Stimulated activated CD8-positive, alpha-beta memory T cell treated with anti-CD3 and anti-CD28 coated beads, Interleukin-15, amount 100 ng/mL, for 24 hours (primary cell): ENCODE measurements at places on chromosomes 1 and 21.

- peak; percentile 29 for DNase-seq
Measured at GRCh38 chr1:200802865-200803512, 64.3 kb downstream of the CAMSAP2 start.

- no peak for DNase-seq
Measured at GRCh38 chr1:58813361-58813760, 29.5 kb upstream of the JUN start.

DNA sequence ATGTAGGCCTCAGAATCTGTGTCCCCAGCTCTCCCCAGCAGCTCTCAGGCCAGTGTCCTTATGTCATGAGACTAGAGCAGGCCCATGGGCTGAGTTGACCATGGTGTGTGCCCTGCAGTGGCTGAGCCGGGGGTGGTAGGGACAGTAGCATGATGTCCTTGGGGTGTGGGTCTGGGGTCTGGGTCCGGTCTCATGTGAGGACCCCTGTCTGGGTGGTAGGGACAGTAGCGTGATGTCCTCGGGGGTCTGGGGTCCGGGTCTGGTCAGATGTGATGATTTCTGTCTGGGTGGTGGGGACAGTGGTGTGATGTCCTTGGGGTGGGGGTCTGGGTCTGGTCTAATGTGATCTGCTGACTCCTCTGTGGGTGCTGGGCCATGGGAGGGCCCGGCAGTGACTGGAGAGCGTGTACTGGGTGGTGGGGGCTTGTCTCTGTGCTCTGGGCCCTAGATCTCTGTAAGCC, 64.5 kb downstream of the OBSCN start:
- DNase-seq, result no peak

DNA sequence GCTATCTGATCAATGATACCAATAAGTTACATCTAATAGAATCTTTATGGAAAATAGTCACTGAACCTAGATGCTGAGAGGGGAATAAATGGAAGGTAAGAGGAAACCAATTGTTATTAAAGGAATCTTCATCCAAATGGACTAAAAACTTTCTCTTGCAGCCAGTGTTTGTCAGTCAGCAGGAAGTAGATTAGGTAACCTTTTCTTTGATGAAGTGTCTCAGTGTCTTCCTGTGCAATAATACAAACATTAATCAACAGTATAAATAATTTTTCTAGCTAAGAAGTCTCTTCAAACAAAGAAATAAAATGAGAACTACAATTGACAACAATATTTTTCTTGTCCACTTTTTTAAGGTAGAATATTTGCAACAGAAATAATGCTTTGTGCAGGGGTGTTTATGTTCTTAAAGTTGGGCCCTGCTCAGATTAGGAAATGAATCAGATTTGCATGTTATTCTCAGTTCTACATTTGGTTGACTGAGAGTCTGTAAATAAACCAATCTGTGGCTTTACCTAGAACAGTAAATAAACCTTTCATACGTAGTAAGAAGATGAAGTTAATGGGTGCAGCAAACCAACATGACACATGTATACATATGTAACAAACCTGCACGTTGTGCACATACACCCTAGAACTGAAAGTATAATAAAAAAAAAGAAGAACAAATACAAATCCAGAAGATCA, 391.4 kb downstream of the MRPL39 start:
- DNase-seq, result no peak

DNA sequence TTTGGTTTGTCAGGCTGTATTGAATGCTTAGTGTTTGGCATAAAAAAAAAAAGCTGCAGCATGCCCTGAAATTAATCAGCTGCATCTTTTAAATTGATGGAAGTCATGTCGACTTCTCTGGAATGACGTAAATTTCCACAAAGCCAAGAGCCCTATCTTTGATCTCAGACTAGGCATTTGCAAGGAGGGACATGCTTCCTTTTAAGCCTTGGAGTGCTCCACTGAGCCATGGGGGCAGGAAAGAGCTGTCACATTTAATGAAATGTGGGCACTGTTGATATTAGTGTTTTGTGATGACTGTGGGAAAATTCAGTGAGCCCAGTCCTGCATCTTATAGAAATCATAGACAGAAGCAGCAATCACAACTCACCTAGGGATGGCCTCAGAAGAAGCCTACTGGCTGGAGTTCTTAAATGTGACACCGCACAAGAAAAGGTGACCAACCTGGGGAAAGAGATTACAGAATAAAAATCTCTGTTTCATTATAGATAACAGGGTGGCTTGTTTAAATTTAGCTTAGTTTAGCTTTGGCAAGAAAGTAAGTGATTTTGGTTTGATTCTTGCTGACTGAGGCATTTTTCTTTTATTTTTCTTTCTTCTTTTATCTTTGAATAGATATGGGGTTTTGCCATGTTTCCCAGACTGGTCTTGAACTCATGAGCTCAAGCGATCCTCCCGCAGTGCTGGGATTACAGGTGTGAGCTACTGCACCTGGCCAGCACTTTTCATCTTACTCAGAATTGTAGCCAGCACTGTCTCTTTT, 188.2 kb downstream of the HHAT start:
- no peak for DNase-seq

DNA sequence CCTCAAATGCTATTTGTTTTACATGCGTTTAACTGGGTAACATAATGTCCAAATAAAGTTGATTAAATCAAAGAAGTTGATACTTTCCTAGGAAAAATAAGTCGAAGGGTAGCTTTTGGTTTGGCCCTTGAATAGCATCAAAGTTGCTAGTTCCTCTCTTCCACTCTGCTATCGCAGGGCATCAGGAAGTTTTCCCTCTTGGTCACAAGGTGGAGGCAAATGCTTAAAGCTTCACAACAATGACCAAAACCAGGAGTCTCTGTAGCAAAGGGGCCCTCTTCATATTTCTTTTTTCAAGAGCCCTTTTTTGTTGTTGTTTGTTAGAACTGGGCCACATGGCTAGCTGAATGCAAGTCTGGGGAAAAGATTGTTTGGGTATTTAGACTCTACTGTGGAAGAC, 668.4 kb downstream of the KCNT2 start:
- DNase-seq, result no peak

DNA sequence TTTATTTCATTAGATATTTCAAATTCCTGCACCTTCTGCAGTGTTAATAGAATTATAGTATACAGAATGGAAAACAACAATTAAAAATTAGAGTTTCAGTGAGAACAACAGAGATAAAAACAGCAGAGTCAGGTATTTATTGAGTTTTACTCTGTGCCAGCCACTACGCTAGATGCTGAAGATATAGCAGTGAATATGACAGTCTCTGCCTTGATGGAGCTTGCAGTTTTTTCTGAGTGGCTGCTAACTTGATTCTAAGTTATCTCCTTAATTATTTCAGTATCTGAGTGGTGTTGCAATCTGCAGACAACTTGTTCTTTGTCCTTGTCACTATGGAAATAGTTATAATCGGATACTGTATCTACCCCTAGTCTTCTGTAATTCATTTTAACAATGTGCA, 384.3 kb upstream of the ZRANB2 start:
- DNase-seq, result no peak

GRCh38 chr21:29233256-29233546, 65.5 kb upstream of the BACH1 start:
- DNase-seq, result no peak

GRCh38 chr1:26225033-26225831, 8.8 kb upstream of the CEP85 start:
- DNase-seq, result no peak

- DNase-seq, result no peak
Measured at GRCh38 chr21:34857874-34858273, 189.1 kb downstream of the CLIC6 start.

DNA sequence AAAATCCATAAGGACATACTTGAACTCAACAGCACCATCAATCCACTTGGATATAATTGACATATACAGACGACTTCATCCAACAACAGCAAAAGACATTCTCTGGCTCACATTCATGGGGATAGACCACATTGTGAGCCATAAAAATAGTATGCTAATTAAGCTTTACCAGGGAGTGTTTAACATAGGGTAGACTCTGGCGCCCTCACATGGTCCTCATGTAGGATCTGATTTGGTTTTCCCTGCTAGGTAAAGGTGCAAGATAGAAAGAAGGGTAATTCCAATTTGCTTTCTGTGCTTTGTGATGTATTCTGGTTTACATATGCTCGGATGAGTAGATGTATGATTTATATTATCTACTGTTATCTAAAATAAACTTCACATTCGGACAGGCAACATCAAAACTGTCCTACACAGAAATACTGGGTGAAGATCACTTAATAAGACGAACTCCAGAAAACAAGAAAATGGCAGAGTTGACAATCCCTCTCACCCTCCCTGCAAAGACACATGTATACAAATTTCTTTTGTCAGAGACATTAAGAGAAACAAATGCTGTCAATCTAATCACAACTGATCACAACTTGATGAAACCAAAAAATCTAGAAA, 27.7 kb downstream of the CR1L start:
- DNase-seq, result no peak

GRCh38 chr1:30748699-30749401, 8.7 kb downstream of the LAPTM5 start:
- DNase-seq, result no peak

- DNase-seq, result no peak
Measured at GRCh38 chr1:23114424-23115079, 54.1 kb downstream of the LUZP1 start.

DNA sequence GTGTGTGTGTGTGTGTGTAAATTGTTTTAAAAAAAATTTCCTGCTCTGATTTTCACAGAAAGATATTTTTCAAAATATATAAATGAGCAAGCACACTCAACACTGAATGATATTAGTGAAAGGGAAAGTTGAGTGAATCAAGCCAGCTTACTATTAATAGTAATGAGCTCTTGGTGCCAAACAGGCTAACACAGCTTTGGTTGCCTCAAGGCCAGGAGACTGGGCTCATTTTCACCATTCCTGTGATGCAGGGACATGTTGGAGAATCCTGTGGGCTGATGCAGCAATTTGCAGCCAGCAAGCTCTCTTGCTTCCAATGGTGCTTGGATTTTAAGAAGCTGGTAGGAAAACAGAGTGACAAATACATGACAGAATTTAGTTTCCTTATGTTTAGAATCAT, 30.2 kb downstream of the PLA2G4A start:
- DNase-seq, result no peak

GRCh38 chr1:207971331-207972219, 60.6 kb upstream of the CD34 start:
- DNase-seq, result no peak

DNA sequence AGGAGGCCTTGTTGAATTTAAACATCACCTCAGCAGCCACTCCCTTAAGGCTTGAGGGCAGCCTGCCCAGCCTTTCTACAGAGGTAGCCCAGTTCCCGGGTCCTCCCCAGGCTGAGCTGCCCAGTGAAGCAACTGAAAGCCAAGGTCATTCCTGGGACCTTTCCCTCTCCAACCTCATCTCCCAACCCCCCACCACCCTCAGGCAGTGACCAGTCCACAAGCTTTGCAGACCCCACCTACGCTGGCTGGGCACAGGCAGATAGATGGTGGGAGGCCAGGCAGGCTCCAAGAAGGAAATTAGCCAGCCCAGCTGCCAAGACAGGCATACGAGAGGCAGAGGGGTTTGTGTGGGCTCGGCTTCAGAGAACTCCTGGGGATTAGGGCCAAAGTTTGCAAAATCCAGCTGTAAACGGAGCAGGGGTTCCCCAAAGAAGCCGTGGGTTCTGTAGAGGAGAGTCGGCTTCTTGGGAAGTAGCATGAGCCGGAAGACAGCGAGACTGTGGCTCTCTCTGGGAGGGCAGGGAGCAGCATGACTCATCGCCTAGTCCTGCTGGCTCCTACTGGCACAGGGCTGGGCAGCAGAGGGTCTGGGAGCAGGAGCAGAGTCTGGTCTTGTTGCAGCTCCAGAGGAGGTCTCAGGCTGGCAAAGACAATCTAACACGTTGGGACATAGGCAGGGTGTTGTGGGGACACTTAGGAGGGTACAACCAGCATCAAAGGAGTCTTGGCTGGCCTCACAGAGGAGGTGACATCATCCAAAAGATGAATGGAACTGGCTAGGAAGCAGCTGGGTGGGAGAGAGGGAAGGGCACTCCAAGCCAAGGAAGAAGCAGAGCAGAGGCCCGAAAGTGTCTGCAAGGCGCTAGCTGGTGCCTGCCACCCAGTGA, 2.8 kb upstream of the ZC3H12A start:
- no peak for DNase-seq

DNA sequence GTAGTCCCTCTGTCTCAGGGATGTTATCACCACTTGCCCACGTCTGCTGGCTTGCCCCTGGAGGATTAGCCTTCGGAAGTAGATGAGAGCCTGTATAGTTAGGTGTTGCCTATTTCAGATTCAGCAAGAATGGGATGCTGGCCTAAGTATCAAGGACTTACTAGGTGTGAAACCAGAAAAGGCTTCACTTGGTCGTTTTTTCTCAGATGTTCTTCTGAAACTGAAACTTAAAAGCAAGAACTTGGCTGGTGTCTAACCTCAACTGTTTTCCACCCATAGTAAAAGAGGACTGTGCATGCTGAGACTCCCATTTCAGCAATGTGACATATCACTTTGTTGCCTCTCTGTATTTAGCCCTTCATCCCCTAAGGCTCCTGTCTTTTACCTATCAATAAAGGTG, 67.0 kb upstream of the LRRC53 start:
- DNase-seq, result no peak

DNA sequence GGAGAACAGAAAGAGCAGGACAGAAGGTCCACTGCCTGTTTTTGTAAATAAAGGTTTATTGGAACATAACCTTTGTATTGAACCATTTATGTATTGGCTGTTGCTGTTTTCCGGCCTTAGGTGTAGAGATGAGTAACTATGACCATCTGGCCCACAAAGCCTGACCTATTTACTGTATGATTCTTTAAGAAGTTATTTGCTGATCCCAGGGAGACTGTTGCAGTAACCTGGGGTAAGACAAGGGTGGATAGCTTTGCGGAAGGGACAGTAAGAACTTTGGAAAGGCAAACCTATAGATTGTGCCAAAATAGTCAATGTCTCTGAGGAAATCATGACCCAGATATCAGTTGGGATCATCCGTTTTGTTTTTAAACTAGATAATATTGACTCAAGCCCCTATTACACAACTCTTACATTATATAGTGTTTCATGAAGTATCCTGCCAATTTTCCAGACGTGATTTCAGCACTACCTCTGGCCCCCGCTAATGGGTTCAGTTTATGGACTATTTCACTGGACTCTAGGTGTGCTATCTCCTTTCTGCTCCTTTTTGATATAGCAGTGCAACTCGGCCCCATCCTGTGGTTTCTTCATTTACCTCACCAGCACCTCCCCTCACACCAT, 20.8 kb upstream of the TLCD4 start:
- no peak for DNase-seq

DNA sequence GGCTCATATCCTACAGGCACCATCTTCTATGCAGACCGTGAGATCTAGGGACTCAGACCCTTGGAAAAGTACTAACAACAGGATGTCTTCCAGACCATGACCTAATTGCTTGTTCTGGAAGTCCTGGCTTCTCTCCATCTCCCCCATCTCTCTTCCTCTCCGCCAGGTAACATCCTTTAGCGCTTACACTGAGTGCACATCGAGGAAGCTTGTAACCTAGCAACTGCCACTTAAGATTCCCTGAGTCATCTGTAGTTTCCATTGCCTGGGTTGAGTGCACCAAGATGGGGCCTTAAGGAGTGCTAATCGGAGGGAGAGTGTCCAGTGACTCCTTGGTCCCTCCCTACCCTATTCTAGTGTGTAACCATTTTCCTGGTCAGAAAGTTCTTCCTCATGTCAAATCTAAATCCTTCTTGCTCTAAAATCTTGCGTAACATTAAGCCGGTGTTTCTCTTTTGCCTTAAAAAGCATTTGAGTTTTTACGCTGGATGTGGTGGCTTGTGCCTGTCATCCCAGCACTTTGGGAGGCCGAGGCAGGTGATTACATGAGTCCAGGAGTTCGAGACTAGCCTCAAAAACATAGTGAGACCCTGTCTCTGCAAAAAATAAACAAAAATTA, 9.7 kb downstream of the KLHDC8A start:
- no peak for DNase-seq
